ENCODE measurements at places on chromosomes 3 and 15.

DNA sequence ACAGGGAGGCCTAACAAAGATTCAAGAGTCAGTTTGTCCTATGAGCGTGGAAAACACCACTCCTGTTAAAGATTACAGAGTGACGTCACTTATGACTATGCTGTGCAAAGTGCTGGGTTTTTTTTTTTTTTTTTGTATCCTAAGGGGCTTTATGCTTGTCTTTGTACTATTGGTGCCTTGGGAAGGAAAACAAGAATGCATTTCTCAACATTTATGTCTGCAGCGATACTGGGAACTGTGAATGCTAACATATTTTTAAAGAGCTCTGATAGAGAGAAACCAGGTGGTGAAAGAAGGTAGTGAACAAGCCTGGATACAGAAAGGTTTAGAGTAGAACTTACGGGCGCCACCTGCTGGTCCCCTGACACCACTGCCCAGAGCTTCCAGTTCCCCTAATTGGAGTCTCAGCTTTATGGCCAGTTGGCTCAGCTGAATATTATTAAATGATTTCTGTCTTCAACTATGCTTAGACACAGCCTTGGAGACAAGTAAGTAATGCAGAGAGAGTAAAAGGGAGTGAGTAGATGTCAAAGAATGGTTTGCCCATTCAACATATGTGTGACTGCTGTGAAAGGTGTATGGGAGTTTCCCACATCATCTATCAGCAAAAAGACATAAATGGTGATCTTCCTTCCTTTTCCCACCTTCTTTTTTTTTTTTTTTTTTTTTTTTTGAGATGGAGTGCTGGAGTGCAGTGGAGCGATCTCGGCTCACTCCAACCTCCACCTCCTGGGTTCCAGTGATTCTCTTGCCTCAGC is 807.9 kb upstream of the CFAP20DC start:
- DNase-seq = peak; percentile 68

GRCh38 chr3:98561727-98562521 is 30.1 kb downstream of the GPR15 start:
- no peak for DNase-seq

- no peak for DNase-seq
These were observed 810.2 kb upstream of the ALCAM start for GRCh38 chr3:104556372-104557078.

DNA sequence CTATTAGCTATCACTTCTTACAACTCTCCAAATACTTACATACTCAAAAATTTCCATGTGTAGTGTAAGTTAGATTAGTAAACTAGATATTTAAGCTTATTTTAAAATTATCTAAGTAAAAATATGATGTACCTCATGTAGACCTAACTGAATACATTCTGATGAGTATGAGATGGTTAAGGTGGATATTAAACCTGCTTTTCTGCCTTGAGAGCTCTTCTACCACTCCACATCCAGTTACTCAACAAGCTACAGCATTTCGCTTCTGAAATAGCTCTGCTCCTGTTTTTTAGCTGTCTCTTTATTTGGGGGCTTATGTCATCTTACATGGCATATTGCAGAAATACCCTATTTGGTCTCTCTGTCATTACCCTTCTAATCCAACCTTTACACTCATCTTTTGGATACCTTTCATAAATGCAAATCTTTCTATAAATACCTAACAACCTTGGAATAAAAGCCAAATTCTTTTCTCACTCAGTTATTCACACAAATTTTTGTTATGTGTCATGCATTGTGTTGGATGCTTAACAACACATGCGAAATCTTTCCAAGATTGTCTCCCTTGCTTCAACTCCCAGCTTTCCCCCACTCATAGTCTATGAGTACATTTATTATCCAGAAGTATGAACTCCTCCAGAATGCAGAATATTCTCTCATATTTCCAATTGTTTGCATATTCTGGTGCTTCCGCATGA is 92.0 kb downstream of the ALCAM start:
- no peak for DNase-seq

- no peak for DNase-seq
These were observed 24.9 kb upstream of the THRB start for GRCh38 chr3:24519368-24520100.

DNA sequence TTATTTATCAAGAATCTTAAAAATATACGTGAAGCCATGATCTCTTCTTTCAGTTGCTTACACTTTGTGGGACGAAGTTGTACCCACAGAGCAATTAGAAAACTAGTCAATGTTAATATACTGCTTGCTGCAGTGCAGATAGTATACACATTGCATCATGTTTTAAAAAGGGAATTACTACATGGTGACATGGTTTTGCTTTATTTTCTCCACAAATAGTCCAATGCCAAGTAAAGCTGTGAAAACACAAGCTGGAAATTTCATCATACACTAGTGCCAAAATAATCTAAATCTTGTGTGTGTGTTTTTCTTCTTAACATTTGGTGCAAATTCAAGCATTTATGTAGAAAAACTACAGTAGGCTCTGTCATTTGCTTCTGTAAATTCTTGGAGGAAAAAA is 233.0 kb downstream of the EPHA3 start:
- no peak for DNase-seq

DNA sequence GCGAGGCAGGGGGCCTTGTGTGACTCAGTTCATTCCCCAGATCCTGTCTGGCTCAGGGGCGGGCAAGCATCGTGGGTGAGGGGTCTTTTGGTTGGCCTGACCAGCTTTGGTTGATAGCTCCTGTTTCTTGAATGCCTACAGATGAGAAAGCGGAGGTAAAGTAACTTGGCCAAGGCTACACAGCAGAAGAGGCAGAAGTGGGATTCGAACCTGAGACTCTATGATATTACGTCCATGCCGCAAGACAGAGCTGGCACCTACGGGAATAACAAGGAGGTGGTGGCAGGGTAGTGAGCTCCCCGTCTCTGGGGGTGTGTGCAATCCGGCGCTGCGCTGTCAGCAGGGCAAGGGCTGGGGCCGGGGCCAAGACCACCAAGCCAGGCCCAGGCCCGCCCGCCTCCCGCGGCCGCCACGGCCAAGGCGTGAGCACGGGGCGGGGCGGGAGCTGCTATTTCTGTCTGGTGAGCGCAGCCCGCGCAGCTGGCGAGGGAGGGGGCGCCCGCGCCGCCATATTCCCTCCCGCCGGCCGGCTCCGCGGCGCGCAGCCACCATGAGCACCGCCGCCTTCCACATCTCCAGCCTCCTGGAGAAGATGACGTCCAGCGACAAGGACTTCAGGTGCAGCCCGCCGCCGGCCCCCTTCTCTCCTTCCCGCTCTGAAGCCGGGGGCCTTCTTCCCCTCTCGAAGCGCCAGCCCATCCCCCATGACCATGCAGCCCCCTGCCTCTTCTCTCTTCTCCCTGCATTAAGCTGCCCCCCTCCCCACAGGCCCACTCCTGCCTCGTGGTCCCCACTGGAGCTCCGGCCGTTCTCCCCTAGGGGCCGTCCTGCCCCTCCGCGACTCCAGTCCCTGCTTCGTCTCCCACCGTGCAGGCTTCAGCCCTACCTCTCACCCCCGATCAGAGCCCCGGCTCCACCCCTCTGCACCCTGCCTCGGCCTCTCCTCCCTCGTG is at the start of gene CAND2:
Gene CAND2, plus strand, starts transcription at position 510 of the 953 bp plus-strand sequence. Its CDS starts 41 bp downstream, at position 551.
- peak; percentile 62 for DNase-seq

- no peak for DNase-seq
These were observed 232.5 kb downstream of the UACA start for GRCh38 chr15:70530906-70531305.

- no peak for DNase-seq
These were observed 29.1 kb upstream of the GOLIM4 start for GRCh38 chr3:168124791-168125190.

DNA sequence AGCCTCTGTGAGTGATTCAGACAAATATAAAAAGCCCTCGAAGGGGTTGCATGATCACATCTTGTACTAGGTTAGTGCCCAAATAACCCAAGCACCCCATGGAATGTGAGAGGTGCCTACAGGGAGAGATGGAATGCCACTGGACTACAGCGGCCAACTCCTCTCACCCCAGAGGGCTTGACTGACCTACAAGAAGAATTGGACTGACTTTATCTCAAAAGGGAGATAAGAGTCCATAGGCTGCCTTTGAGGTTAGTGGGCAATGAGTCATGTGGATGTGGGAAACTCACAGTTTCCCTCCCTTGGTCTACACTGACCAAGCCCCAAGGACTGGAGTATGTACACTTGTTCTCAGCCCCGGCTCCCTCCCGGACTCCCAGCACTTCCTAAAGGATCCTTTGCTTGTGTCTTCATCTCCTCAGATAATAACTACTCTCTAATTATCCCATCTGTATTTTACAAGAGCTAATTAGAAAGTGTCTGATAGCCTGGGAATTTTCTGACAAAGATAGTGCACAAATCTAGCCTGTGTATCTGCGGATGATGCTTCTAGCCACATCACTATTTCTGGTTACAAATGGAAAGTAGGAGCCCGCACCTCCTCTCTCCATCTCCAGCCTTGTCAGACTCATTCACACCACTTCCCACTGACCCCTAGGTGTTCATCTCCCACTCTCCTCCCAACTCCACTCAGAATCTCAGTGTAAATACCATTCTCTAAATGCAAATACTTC is 547.8 kb upstream of the TBL1XR1 start:
- no peak for DNase-seq

- DNase-seq = no peak
These were observed 47.4 kb upstream of the ZBTB20 start for GRCh38 chr3:115194476-115194875.

DNA sequence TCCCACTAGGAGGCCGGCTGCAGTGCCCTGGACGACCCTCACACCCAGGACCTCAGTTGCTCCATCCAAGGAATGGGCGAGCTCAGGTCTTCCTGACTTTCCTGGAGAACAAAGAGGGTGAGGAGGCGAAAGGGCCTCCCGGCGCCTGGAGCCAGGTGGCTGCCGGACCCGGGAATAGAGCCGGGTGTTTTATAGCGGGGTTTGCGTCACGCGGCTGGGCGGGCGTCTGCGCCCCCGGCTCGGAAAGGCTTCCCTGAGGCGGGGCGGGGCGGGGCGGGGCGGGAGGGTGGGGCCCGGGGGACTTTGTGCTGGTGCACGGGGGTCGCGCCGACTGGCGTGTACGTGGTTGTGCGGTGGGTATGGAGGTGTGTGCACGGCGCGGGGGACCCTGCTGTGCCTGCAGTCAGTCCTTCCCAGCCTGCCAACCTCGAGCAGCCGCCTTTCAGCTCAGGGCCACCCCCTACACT is 4.6 kb upstream of the PRKCD start:
- no peak for DNase-seq

GRCh38 chr3:151305060-151305774 is 11.4 kb downstream of the GPR87 start:
- no peak for DNase-seq

DNA sequence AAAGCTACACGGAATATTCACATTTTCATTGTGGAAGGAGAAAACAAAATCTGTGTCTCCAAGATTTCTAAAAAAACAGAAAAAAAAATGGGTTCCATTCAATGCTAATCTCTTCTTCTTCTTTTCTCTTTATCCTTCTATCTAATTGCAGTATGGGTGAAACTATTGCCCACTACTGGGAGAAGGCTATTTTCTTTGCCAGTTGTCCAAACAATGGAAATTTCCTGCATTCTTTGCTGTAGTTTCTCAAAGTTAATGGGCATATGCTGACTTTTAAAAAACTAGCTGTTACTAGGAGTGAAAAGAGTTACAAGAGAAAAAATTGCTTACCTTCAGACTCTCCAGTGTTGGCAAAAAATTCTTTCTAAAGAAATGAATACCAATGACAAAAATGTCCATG is 179.3 kb upstream of the ANKRD28 start:
- no peak for DNase-seq

DNA sequence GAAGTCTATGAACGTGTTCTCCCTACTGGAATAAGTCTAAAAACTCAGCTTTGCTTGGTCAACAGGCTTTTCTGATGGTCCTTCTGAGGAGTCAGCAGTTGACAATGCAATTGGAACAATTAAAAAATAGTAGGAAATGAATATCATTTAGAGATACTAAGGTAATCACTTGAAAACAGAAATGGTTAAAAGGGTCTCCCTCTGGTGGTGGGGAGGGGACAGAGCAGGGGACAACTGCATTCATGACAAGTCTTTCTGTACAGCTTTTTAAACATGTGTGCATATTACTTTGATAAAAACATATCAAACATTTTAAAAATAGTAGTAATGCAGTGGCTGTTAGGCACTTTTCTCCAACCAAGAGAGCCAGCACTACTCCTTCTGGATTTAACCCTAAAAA is 119.9 kb upstream of the FHIT start:
- DNase-seq = peak; percentile 38

DNA sequence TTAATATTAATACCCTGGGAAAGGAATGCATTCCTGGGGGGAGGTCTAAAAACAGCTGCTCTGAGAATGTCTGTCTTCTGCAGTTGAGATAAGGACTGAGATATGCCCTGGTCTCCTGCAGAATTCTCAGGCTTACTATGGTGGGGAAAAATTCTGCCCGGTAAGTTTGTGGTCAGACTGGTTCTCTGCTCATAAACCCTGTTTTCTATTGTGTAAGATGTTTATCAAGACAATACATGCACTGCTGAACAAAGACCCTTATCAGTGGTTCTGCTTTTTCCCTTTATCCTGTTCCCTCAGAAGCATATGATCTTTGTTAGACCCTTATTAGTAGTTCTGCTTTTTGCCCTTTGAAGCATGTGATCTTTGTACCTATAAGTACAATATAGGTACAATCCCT is 494.6 kb downstream of the CNTN6 start:
- DNase-seq = no peak

GRCh38 chr3:98573181-98573728 is 20.2 kb downstream of the CPOX start:
- DNase-seq = no peak

GRCh38 chr15:56472278-56472677 is 7.3 kb upstream of the MNS1 start:
- DNase-seq = no peak

DNA sequence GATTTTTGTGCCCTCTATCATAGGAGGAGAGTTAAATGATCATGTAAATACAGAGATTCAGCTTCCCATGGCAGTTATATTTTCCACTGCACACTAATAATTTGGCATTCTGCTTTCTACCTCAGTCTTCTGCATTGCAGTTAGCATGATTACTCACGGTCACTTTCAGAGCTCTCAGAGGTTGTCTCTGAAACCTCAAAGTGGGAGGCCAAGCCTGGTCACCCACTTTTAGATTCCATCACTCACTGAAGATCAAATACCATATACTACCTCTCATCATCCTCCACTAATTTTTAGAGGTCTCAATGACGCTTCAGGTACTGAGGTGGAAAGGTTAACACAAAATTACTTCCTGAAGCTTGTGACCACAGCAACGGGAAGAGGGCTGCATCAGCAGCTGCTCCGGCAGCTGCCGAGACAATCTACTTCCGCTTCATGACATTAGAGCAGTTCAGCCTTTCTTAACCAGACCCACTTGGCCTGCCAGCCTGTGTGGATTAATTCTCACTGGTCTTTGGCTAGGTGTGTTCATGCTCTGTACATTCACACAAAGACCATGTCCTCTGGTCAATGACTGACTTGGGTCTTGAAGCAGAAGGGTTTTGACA is 416.4 kb upstream of the PDZRN3 start:
- DNase-seq = no peak

DNA sequence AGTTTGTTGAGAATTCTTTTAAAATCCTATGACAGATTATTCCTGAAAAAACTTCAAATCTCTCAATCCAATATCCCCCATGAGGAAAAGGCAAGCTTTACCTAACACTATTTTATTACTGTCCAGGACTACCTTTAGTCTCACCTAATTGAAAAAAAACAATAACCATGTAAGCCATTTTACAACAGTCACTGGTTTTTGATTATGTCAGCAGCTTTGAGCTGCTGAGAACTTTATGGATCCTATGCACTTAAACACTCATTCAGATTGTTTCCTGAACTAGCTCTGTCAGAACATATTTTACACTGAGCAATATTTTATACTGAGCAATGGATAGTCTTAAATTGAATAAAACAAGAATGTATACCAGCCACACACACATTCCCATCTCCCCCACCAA is 79.9 kb downstream of the ZBBX start:
- no peak for DNase-seq

Data from BE2C (cell line).